ENCODE measurements at places on chromosomes 11 and 22.
A peak's percentile ranks its signal among the peaks of the same experiment; 100 is the strongest.

DNA sequence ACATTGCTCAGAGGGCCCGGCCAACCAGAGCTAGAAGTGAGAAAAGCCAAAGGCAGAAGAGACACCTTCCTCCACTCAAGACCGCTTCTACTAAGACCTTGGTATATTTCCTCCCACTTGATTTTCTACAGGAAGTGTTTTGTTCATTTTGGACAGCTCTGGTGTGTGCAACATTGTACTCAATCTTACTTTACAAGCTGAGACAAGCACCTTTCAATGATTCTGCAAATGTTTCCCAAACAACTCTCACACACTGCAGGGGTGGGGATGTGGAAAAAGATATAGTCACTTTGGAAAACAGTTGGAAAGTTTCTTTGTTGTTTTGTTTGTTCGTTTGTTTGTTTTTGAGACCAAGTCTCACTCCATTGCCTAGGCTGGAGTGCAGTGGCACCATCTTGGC is 15.7 kb downstream of the MYO18B start:
- DNase-seq, result no peak

GRCh38 chr11:8757533-8757932 is 74.9 kb downstream of the RPL27A start:
- DNase-seq, result no peak

- no peak for DNase-seq
Observed at GRCh38 chr22:41280065-41280464, 5.9 kb downstream of the RANGAP1 start.

DNA sequence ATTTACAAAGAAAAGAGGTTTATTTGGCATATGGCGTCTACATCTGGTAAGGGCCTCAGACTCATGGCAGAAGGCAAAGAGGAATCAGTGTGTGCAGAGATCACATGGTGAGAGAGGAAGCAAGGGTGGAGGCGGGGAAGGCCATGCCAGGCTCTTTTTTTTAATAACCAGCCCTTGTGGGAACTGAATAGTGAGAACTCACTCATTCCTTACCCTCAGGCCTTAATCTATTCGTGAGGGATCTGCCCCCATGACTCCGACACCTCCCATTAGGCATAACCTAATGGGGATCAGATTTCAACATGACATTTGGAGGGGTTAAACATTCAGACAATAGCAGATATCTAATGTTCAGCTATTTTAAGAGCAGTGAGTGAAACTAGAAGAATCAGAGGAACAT is 55.7 kb downstream of the ATM start:
- DNase-seq, result peak; percentile 46

DNA sequence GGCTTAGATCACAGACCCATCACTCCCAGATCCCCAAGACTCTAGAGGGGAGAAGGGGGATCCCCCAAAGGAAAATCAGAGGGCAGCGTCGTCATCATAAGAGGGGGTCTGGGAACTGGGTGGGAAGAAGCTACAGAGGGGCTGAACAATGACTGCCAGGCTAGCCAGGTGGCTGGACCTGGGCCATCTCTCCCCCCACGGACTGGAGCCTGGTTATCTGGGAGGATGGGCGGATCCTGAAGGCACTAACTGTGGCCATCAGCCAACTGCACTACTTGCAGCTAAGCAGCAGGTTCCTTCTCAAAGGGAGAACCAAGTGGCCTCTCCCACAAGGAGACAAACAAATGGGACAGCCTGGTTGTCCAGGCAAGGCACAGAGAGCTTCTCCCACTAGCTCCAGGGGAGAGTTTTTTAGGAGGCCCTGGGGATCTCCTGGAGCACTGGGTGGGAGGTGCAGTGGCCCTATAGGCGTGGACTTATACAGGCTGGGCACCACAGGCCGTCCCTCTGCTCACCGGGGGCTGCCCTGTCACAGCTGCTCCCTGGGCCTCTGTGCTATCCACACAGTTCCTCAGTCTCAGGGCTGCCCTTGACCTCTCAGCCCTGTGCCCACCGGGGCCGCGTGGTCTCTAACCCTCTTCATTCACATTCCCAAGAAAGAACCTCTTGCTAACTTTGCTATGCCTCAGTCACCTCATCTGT is 15.4 kb downstream of the P2RY6 start:
- DNase-seq, result no peak

Data from pons (tissue), 1 donor.